ENCODE measurements at places on chromosomes 4 and X. TPM values are rescaled to one million over a fixed set of nuclear protein-coding genes. Genes with fewer than 3 reads are reported as not detected.

The MAGEE1 gene
- 4.7 TPM for total RNA-seq

The SMPX gene
- total RNA-seq: not detected

The FGFR3 gene
- total RNA-seq: 4.5 TPM

The NEXMIF gene
- 0.78 TPM for total RNA-seq

The ABCG2 gene
- 12.0 TPM for total RNA-seq

The MAGEA4 gene
- not detected for total RNA-seq

The TMPRSS11F gene
- not detected for total RNA-seq

Data from tibial nerve (tissue), 4 donors.